Dorsolateral prefrontal cortex (tissue), 122 donors: ENCODE measurements at places on chromosomes 6 and 20.
A peak's percentile ranks its signal among the peaks of the same experiment; 100 is the strongest.

- DNase-seq: no peak
Measured at GRCh38 chr20:3123542-3123941, 36.1 kb downstream of the FASTKD5 start.

- no peak for DNase-seq
Measured at GRCh38 chr6:4670824-4671409, 105.3 kb upstream of the CDYL start.

GRCh38 chr6:170440437-170440836, 112.7 kb downstream of the PSMB1 start:
- DNase-seq: no peak

GRCh38 chr6:22651731-22652130, 82.4 kb downstream of the HDGFL1 start:
- DNase-seq: no peak

DNA sequence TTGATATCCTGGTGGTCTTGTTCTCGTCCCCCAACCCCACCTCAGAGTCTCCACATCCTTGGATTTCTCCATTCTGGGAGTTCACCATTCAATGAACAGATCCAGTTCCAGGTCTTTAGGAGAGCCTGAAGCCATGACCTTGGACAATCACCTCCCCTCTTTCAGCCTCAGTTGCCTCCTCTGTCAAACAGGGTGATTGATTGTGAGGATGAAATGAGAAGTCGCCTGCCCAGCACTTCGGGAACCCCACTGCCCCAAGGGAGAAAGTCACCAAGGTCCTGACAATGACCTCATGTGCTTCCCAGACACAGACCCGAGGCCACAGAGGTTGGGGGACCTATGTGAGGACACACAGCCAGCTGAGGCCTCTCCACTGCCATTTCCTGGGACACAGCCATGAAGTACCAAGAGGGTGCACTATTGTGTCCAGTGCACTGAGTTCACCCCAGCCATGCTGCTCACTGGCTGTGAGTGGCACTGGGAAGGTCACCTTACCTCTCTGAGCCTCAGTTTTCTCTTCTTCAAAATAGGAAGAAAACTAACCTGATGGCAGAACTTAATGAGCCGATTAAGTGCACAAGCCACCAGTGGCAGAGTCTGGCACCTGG, 61.7 kb downstream of the SNAI1 start:
- DNase-seq: no peak

GRCh38 chr20:37454636-37455385, 66.2 kb upstream of the NNAT start:
- no peak for DNase-seq

- no peak for DNase-seq
Measured at GRCh38 chr20:25476106-25477013, 68.9 kb downstream of the GINS1 start.

DNA sequence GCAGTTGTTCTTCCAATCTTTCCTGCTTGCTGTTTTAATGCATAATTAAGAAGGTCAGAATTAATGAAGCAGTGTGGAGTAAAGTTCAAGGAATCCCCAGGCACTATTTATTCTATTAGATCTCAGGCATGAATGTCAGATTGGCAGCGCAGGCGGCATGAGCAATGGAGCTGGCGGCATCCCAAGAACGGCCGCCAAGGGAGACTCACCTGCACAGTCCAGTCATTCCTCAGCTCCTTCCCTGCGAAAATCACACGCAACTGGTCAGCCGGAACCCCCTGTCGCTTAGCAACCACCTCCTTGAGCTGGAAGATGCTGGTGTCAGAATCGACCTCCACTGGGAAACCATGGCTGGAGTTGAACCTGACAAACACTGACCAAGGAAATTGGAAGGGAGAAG, 284.5 kb downstream of the PRKN start:
- DNase-seq: no peak

GRCh38 chr20:44828640-44829039, 18.3 kb upstream of the RIMS4 start:
- DNase-seq: no peak

GRCh38 chr20:63537525-63538203, 488 bp upstream of the PTK6 start:
- DNase-seq: peak; percentile 78

GRCh38 chr6:157240960-157241311, 82.4 kb downstream of the TMEM242 start:
- DNase-seq: no peak

- DNase-seq: no peak
Measured at GRCh38 chr6:33677143-33677660, 34.3 kb downstream of the UQCC2 start.

GRCh38 chr6:69933239-69933638, 66.9 kb downstream of the COL19A1 start:
- DNase-seq: no peak

DNA sequence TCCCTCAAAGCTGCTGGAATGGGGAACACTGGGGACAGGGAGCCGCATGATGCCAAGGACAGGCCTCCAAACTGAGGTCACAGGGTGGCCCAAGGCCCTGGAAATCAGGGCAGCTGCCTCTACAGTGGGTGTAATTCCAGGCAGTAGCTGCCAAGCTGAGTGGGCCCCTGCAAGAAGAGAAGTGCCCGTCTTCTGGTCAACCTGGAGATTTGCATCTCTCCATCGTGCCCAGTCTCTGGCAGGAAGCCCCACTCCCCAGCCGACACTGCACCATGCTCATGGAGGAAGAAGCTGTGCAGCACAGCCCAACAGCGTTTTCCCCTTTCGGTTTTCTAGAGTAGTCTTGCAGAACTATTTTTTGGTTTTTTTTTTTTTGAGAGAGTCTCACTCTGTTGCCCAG, 2.2 kb upstream of the FAM209A start:
- DNase-seq: no peak

- DNase-seq: no peak
Measured at GRCh38 chr6:53203483-53203882, 54.8 kb upstream of the GCM1 start.

DNA sequence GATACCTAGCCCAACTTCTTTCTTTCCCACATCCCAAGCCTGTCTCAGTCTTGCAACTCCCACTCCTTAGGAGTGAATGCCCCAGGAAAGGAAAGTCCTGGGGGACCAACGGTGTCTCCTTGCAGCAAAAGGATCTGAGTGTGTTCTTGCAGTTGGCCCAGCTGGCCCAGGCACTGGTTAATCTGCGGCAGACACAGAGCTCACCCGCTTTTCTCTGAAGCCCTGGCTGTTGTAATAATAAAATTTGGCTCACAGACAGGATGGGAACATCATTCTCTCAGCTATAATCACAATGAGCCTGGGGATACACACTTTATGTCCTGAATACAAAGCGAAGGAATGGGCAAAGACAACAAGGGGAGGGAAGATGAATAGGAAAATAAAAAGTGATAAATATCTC, 287.0 kb upstream of the PRND start:
- DNase-seq: no peak

- no peak for DNase-seq
Measured at GRCh38 chr6:33724102-33725023, 12.9 kb upstream of the UQCC2 start.

DNA sequence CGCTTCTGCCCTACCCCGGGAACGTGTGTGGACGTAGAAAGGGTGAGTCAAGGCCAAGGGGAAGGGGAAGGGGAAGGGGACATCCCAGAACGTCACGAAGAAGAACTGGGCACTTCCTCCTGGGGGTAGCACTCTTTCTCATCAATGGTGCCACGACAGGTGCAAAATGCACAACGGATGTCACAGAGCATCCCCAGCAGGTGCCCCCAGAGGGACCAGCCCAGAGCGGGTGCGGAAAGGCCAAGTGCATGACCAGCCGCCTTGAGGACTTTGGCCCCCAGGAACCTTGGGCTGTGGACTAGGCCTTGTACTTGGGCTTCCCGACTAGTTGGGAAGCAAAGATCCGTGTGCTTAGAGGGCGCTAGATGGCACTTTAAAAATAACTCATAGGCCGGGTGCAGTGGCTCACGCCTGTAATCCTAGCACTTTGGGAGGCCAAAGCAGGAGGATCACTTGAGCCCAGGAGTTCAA, 12.1 kb upstream of the SRC start:
- DNase-seq: no peak

- DNase-seq: no peak
Measured at GRCh38 chr20:44056010-44056698, 130.8 kb downstream of the JPH2 start.

GRCh38 chr6:16964553-16965499, 137.0 kb upstream of the STMND1 start:
- DNase-seq: peak; percentile 64

DNA sequence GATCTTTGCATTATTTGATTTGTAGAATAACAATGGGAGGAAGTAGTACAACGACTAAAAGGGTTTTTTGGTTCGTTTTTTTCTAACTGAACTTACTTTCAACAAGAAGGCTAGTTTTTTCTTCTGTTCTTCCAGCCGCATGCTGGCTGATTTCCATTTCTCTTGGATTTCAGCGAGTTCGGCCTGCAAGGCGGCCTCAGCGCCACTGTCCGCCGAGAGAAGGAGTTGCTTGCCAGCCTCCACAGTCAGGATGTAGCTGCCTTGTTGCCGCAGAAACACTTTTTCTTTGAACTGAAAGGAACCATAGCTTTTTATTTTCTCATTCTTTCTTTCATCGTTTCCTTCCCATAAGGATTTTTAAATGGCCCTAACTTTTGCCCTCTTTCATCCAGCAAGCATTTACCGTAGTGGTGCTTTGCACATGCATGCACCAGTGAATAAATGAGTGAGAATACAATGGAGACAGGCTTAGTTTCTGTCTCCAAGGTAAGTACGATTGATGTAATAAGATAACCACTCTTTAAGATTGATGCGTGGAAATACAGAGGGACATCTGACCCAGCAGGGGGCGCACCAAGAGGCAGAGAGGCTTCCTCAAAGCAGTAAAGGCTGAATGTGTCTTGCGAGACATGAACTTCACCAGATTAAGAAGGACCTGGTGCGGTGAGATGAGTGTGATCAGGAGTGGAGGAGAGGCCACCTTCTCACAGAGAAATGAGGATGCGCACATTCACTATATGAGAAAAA, 398.8 kb downstream of the ESR1 start:
- DNase-seq: no peak

DNA sequence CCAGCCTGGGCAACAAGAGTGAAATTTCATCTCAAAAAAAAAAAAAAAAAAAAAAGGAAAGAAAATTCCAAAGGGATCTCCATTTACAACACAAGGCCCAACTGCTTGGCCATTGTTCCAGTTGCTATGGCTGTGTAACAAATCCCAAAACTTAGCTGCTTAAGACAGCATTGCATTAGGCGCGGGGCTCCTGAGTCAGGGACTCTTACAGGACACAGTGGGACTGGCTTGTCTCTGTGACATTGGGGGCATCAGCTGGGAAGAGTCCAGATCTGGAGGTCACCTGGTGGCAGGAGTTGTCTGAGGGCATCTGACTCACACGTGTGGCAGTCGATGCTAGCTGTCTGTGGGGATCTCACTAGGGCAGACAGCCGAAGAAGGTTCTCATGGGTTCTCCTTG, 35.6 kb downstream of the TTLL9 start:
- no peak for DNase-seq

- DNase-seq: no peak
Measured at GRCh38 chr6:111683749-111684267, 78.1 kb upstream of the TRAF3IP2 start.

- DNase-seq: no peak
Measured at GRCh38 chr20:32018269-32019155, 8.3 kb downstream of the CCM2L start.

DNA sequence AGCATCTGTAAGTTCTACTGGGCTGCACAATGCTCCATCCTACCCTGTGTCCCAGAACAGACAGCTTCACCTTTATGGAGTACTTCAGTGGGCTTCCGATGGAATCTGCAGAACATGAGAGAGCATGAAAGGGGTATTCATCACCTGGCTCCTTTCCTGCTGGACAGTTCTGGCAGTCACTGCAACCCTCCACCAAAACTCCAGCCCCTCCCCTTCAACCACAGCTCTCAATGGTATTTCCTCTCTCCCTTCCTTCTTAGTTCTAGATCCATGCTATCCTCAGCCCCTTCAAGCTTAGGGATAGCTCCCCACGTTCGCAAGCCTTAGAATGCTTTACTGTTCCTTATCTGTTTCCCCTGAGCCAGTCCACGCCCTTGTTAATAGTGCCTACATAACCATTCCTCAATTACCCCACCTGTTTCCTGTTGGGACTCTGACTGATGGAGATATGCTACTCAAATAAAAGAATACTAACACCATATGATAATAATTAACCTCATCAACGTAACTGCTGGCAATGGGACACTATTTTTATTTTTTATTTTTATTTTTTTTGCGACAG, 26.8 kb downstream of the TRAM2 start:
- DNase-seq: no peak

GRCh38 chr20:16028923-16029322, 544.3 kb downstream of the KIF16B start:
- no peak for DNase-seq

GRCh38 chr20:22827916-22828315, 207.2 kb upstream of the SSTR4 start:
- no peak for DNase-seq

GRCh38 chr6:150261997-150262697, 106.7 kb upstream of the IYD start:
- no peak for DNase-seq

DNA sequence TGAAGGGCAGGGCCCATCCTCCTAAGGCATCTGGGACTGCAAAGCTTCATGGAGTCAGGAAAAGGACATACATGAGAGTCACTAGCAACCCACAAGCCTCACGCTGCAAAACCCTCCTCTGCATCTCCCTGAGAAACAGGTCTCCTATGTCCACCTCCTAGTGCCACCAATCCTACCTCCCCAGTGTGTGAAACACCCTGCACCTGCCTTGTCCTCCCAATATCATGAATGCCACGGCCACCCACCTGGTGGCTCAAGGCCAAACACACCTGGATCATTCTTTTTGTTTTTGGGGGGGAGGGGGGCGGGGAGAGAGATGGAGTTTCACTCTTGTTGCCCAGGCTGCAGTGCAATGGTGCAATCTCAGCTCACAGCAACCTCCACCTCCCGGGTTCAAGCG, 90.5 kb downstream of the ZMYND8 start:
- DNase-seq: no peak

GRCh38 chr6:11585426-11586016, 48.0 kb downstream of the TMEM170B start:
- DNase-seq: no peak

DNA sequence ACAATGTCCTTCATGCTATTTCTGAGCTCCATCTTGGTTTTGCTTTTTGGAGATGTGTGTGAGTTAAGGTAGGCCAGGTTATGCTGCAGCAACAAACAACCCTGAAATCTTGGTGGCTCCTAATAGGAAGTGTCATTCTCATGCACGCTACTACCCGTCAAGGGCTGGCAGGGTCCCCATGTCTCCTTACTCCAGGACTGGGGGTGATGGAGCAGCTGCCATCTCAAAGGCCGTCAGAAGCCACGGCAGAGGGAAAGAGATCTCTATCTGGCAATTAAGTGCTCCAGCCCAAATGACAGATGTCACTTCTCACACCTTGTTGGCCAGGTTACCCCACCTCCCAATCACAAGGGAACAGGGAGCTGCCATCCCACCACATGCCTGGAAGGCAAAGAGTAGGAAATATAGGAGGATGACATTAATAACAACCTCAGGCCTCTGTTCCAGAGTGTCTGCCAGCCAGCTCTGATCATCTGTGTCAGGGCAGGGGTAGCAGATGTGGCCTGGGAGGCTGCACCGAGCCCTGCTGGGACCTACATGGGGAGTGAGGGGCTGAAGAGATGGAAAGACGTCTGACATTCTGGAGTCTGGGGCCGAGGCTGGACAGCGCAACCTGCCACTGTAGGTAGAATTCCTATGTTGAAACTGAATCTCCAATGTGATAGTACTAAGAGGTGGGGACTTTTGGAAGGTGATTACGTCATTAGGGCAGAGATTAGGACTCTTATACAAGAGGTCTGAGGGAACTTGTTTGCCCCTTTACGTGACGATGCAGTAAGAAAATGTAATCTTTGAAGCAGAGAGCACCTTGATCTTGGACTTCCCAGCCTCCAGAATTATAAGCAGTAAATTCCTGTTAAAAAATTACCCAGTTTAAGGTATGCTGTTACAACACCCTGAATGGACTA, 4.8 kb upstream of the SDCBP2 start:
- no peak for DNase-seq
